Foreskin keratinocyte (primary cell): ENCODE measurements at places on chromosomes 6 and 20.

- no peak for DNase-seq
Observed at GRCh38 chr6:141688916-141689315, 443.8 kb upstream of the GJE1 start.

DNA sequence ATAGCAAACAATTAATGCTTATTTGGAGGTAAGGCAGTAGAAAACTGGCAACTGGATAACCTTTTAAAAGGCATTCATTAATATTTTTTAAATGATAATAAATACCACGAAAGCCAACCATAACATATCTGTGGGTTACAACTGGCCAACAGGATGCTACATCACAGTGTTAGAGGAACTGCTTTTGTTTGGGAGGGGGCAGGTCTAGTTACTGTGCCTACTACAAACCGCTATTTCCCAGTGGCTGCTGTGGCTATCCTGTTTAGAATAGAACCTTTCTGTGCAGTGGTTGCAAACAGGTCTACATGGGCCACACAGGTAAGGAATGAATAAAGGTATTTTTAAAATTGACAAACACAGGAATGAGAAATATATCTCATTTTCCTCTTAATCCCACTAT, 976 bp downstream of the PIGT start:
- no peak for DNase-seq

GRCh38 chr6:39228992-39229767, at the start of gene KCNK5:
Gene KCNK5, minus strand, starts transcription at chr6:39229475. Its CDS starts 364 bp downstream, at chr6:39229111.
- peak; percentile 16 for DNase-seq

DNA sequence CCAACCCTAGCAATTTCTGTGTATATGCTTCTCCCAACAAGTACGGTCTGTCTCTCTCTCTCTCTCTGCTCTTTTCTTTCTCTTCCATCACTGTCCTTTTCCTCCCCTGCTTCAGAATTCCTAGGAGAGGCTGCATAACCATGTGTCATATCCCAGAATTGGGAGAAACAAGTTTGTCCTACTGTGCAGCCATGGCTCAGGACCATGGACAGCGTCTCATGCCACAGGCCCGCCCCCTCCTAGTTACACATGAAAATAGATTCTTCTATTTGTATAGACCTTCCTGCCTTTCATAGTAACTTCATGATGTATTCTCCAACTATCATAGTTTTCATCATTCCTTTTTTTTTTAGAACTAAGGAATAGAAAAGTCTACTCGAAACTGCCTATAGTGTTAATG, 98.0 kb downstream of the FNDC1 start:
- no peak for DNase-seq

DNA sequence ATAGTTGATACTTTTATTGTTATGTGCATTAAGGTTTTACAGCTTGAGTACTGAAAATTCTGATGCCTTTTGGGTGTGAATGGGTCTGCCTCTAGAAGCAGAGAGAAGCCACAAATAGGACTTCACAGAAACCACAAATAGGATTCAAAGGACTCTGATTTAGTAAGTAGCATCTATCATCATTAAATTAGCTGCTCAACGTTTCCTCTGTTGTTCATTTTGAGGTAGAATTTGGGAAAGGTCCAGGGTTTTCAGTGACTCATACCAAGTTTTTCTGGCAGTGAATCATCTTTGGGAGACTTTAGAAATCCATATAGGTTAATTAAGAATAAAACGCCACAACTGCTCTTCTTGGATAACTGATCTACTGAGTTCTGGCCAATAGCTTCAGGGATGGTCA, 105.1 kb downstream of the PHF3 start:
- peak; percentile 49 for DNase-seq

- DNase-seq = no peak
Observed at GRCh38 chr6:118843685-118844390, 50.1 kb upstream of the ASF1A start.

GRCh38 chr6:98985391-98985790, 37.6 kb upstream of the FBXL4 start:
- DNase-seq = no peak

DNA sequence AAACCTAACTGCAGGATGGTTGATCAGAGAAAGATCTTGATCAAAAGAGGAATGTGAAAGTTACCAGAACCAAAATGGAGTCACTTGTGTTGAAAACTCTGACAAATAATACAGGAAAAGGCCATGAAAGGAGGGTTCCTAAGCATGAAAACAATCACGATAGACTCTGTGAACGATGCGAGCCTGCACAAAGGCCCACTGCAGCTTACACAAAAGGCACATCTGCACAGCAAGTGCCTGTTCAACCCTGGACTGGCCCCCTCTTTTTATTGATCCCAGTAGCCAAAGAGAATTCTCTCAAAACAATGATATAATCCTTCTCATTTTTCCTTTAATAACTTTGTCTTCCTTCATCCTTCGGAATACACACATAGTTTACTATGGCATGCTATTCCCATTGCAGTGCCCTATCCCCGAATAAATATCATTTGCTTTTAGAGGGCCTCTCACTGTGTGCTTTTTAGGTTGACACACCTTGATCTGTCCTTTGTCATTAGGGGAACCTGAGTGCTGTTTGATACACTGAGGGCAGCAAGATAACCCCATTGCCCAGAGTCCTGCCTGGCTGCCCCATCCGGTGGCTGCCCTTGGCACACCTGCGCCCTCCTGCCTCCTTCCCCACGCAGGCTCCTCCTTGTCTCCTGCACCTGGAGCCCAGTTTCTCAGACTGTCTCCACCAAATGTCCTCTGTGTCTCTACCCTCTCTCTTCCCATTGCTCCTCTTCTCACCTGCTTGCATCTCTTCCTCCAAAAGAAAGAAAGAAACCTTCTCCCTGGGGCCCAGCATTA, 98.3 kb upstream of the FRMD1 start:
- DNase-seq = no peak
